ENCODE measurements at places on chromosomes 7 and 10.
A peak's percentile ranks its signal among the peaks of the same experiment; 100 is the strongest.

- no peak for DNase-seq
These were observed 41.2 kb downstream of the ZCCHC24 start for GRCh38 chr10:79404231-79404609.

- DNase-seq = no peak
These were observed 19.5 kb downstream of the ZNF398 start for GRCh38 chr7:149166630-149167352.

DNA sequence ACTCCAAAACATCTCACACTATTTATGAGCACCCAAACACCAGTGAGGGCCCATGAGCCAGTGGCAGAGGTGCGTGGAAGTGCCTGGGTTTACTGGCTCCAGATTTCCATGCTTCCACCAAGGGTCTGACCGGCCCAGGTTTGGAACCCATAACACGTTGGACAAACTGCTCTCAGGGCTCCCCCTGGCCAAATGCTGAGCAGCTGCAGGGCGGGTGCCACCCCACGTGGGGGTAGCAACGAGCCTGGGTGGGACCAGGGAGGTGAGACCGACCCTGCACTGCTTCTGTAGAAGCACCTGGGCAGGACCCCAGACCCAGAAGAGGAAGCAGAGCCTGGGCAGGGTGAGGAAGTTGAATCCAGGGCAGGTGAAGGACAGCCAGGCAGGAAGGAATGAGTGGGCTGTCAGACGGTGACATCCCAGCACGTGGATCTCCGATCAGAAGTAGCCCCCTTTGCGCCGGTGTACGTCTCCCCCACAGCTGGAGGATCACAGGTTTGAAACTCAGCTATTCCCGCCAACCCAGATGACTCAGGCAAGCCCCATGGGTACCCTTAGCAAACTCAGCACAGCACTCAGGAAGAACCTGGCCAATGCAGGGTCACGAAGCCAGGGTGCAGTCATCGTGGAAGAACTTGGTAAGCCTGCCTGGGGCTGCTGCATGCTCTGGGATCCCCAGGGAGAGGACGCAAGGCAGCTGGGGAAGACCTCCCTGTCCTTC, 100.4 kb upstream of the DDC start:
- no peak for DNase-seq

DNA sequence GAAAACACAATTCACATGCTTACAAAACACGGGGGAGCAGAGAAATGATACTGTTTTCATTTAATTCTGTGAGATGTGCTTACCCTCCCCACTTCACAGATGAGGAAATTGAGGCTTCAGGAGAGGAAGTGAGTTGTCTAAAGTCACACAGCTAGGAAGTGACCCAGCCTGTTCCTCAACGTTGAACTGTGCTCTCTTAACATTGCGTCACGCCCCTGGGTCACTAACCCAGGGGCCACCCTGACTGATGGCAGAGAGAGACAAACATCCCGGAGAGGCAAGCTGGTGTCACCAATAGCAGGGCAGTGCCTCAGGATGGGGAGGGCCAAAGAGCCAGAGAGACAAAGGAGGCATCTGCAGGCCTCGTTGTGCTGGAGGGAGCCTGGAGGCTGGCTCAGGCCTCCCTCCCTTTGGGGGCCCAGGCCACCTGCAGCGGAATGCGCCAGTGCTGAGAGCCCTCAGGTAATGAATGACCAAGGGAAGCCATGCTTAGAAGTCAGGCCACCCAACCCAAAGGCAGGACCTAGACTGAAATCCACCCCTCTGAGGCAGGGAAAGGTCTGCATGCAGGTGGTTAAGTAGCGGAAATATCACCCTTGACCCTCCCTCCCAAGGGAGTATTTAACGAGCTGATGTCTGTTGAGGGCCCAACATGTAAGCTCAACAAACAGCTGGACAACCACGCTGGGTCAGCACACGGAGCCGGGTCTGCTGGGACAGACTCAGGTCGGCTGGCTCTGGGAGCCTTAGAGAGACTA, 81.3 kb downstream of the C10orf105 start:
- no peak for DNase-seq

DNA sequence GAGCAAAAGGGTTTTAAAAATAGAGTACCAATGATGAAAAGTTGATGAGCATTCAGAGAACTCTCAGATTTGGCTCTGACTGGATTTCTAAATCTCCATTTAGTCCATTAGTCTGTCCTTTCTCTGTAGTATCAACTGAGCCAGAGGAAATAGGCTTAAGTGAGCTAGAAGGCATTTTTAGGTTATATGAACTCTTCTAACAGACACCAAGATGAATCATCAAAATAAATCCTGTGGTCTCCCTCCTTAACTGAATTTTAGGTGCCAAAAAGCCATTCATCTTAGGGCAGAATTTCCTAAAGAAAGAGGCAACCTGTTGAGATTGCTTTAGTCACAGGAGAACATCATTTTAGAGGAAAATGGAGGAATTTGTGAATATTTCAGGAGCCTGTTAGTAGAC, 305.1 kb downstream of the AUTS2 start:
- DNase-seq = no peak

DNA sequence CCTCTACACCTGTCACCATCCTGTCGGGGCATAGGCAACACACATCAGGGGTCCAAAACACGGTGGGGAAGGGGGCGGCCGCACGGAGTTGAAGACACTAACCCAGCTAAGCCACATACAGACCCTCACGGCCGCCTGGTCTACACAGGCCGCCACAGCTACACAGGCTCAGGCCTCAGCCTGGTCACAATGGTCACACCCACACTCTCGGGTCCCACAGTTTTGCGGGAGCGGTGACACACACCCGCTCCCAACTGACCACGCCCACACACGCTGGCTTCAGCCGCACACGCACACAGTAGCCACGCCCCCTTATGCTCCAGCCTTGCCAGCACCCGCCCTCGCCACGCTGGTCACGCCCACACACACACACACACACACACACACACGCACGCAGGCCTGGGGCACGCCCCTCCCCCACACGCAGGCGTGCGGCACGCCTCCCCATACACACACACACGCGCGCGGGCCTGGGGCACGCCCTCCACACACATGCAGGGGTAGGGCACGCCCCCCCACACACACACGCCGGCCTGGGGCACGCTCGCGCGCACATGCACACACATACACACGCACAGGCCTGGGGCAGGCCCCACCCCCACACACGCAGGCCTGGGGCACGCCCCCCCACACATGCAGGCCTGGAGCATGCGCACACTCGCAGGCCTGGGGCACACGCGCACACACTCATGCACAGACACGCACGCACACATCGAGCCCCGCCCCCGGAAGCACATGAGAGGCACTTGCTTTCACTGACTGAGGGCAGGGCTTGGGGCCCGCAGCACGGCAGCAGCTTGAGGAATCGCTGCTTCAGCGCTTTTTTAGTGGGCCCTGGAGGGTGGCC, 12.3 kb upstream of the OGA start:
- peak; percentile 88 for DNase-seq

DNA sequence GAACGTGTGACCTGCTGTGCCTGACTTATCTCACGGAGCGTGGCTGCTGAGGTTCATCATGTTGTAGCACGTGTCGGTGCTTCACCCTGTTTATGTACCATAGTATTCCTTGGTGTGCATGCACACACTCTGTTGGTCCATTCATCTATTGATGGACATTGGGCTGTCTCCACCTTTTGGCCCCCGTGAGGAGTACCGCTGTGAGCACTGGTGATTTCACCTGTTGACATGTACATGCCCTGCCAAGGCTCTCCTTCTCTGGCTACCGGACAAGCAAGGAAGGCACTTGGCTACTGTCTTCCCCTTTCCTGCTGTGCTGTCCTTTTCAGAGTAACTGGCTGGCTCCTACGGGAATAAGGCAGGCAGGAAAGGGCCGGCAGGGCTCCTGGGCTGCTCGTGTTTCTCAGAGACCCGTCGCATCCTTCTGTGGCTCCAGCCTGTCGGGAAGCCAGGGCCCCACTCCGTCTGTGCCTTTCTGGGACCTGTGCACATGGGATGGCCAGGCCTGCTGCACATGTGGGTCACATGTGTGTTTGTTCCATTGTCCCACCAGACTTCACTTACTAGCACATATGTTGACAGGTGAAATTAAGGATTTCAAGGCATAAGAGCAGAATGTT, 17.8 kb upstream of the TBRG4 start:
- no peak for DNase-seq

- no peak for DNase-seq
These were observed 4.5 kb upstream of the ZKSCAN1 start for GRCh38 chr7:100010901-100011300.

GRCh38 chr7:102287981-102288278, 1.3 kb downstream of the SH2B2 start:
- no peak for DNase-seq

DNA sequence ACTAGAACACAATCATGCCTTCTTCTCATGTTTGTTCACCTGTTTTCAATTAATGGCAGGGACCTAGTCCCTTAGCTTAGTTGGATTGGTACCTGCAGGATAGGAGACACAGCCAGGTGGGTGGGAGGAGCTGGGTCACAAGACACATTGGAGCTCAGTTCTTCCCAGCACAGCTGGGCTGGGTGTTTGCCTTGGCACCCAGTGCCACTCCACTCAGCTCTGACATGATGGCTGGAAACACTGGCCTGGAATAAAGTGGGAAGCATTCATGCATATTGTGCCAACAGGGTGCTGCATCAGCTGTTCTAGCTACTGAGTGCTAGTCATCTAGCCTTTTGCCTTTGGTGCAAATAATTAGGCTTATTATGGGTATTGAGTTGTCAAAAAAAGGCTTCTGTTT, 226.1 kb downstream of the PTEN start:
- no peak for DNase-seq

- DNase-seq = no peak
These were observed 393.0 kb downstream of the MAGI2 start for GRCh38 chr7:79060498-79060897.

GRCh38 chr7:148403466-148403993, 187.0 kb upstream of the C7orf33 start:
- no peak for DNase-seq

GRCh38 chr7:135374736-135375135, 135.2 kb downstream of the CNOT4 start:
- no peak for DNase-seq

- DNase-seq = no peak
These were observed 19.0 kb downstream of the AQP1 start for GRCh38 chr7:30930621-30931020.

DNA sequence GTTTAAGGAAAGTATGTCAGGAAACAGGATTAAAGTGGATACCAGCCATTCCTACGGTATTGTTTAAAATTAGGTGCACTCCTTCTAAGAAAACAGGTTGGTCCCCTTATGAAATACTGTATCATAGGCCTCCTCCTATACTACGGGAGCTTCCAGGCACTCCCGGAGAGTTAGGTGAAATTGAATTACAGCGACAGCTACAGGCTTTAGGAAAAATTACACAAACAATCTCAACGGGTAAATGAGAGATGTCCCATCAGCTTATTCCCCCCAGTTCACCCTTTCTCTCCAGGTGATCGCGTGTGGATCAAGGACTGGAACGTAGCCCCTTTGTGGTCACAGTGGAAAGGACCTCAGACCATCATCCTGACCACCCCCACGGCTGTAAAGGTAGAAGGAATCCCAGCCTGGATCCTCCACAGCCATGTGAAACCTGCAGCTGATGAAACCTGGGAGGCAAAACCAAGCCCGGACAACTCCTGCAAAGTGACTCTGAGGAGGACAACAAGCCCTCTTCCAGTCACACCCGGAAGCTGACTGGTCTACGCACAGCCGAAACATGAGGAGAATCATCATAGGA, 25.1 kb upstream of the GHITM start:
- DNase-seq = no peak

- DNase-seq = no peak
These were observed 1.6 kb downstream of the FZD8 start for GRCh38 chr10:35640474-35640873.

GRCh38 chr7:106870983-106871410, 5.9 kb downstream of the PIK3CG start:
- no peak for DNase-seq

GRCh38 chr10:6221971-6222751, 19.4 kb downstream of the PFKFB3 start:
- DNase-seq = no peak

- DNase-seq = no peak
These were observed 44.1 kb upstream of the TARP start for GRCh38 chr7:38317515-38317914.

DNA sequence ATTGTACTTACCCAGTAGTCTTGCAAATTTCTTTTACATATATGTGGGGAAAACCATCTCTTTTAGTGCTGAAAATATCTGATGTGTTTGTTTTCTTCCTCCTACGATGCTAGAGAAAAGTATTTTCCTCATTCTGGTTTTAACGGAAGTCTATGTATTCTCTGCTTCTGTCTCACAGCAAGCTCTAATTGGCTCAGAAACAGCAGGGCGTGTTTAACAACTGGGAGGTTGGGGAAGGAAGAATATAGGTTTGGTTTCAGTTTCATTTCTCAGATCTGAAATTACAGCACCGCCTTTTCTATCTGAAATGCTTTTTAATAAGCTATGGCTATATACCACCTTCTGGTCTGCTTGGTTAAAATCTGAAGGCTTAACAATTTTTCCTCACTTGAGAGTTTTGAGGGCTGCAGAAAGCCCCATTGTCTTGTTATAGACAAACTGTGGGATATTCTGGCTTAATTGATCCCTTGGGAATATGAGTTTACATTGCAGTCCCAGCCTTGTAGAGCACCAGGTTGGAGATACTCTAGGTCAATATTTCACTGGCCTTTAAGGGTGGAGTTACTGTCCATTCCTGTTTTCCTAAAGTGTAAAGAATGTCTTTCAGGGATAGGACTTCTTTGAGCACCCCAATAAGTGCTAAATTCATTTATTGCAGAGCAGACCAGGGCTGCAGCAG, at the start of gene SAMD9:
SAMD9 (minus strand) TSS at position 128 of the 679 bp plus-strand sequence. CDS start 11,882 bp downstream, outside the sequence.
- peak; percentile 58 for DNase-seq

GRCh38 chr7:84202855-84203254, 8.3 kb upstream of the SEMA3A start:
- no peak for DNase-seq

DNA sequence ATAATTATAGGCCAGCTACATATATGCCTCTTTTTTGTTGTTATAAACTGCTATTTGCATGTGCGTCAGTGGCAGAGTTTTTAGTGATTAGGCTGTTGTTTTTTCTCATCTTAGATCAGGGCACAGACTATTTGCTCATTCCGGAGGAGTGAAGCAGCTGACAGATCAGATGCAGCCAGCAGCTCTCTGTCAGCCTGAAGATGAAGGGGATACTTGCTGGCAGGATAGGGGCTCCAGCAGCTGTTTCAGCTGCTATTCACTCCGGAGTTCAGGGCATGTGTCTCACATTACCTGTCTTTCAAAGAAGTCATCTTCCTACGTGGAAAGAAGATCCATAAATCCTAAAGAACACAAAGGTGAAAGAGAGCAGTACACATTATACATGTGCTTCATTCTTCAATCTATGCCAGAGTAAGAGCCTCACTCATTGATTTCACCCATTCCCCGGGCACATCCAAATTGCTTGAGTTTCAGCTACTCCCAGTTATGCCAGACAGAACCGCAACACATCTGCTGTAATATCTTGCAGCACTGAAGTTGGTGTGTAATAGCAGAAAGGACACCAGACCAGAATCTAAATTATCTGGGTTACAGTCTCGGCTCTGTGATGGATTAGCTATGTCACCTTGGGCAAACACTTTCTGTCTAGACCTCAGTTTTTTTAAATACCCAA, 182.8 kb upstream of the CHRM2 start:
- no peak for DNase-seq

DNA sequence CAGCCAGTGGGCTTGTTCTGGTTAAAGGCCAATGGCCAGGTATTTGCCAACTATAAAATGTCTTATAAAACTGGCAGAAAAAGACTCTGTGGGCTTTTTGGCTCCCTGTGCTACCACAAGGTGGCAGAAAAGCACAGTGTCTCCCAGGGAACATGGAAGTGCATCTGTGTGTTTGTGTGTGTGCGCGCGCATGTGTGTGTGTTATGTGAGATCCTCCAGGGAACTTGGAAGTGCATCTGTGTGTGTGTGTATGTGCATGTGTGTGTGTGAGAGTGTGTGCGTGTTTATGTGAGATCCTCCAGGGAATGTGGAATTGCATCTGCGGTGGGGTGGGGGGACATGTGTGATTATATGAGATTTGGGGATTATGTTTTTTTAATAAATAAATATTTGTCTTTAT, 30.2 kb upstream of the ABI1 start:
- DNase-seq = peak; percentile 39
